Gastroesophageal sphincter (tissue), 4 donors: ENCODE measurements at places on chromosomes 4 and X. TPM values are rescaled to one million over a fixed set of nuclear protein-coding genes. Genes with fewer than 3 reads are reported as not detected.
A peak's percentile ranks its signal among the peaks of the same experiment; 100 is the strongest.

GRCh38 chr4:183920512-183920911 is 15.4 kb downstream of the STOX2 start:
- no peak for ATAC-seq

DNA sequence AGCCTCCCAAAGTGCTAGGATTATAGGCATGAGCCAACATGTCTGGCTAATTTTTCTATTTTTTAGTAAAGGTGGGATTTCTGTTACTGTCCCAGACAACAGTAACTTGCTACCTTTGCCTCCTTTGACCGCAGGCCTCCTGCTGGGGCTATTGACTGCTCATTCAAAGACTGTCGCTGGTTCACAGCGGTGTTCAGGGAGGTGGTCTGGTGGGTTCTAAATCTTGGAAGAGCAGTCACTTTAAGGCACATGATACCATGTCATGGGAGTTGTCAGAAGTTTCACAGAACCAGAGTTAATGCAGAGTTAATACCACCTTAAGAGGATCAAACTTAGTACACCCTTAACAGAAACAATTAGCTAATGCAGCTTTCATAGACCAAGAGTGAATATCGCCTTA is 3.8 kb downstream of the ASMT start:
- ATAC-seq = no peak

- ATAC-seq = no peak
These were observed 210.5 kb upstream of the RPS6KA3 start for GRCh38 chrX:20477219-20477618.

GRCh38 chr4:75056277-75056676 is 123.4 kb downstream of the PARM1 start:
- no peak for ATAC-seq

DNA sequence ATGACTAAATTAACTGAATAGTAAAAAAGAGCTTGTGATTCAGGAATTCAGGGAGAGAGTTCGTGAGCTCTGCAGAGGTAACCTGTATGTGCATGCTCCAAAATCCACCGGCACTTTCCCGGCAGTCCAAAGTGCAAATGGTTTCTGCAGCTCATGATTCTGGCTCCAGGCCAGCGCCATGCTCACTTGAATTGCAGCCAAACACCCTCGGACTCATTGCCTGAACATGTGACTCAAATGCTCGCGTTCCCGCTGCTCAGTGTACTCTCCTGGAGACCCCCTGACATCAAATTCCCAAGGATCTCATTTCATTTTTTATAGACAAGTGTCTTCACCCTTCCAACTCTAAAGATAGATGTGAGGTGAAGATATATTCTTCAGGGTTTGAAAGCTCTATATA is 44.1 kb upstream of the SH3RF1 start:
- ATAC-seq = peak; percentile 28

DNA sequence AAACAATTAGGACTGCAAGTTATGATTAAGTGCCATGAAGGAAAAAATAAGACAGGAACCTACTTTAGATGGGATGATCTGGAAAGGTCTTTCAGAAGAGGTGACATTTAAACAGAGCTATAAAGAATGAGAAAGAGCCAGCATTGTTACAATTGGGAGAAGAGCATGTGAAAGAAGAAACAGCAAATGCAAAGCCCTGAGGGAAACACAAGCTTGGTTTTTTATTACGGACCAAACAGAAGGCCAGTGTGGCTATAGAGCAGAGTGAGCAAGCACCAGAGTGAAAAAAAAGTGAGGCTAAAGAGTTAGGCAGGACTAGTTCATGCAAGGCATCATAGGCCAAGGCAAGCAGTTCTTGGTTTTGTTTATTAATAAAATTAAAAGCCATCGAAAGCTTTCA is 175.6 kb downstream of the RBMX2 start:
- no peak for ATAC-seq

DNA sequence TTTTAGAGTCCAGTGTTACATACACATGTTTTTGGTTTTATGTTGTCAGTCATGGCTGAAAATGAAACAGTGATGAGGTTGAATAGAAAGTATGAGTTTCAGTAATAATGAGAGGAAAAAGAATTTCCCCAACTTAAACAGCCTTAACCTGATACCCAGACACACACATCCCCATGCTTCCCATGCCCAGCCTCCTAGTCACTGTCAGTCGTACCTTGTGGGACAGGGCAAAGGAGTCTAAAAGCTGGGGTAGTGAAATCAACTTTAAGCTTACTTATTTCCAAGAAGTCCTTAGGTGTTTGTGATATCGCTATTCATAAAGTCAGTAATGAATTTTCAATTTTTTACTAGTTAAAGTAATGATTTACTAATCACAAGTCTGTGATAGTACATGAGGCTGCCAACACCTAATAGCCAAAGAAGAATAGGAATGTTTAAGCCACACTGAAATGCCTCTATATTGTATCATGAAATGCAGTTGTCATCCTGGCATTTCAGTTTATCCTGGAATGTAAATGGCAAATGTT is 24.3 kb upstream of the GPR34 start:
- no peak for ATAC-seq

GRCh38 chrX:12239356-12240082 is 101.2 kb downstream of the FRMPD4 start:
- ATAC-seq = no peak

- peak; percentile 88 for ATAC-seq
These were observed 208.8 kb downstream of the OR13H1 start for GRCh38 chrX:131752493-131753198.

- no peak for ATAC-seq
These were observed at the start of gene PDE6B for GRCh38 chr4:624705-625590. Gene PDE6B (plus strand): TSS chr4:625573. CDS start chr4:625627, 54 bp downstream.

- ATAC-seq = no peak
These were observed 78.8 kb downstream of the PDGFC start for GRCh38 chr4:156892805-156893204.

GRCh38 chrX:19794690-19795089 is 92.7 kb downstream of the SH3KBP1 start:
- no peak for ATAC-seq

Gene CTAG1A
- not detected for total RNA-seq

Gene MAGIX
- 4.6 TPM for total RNA-seq

Gene TAF1
- 32.1 TPM for total RNA-seq

Gene RNF150
- total RNA-seq = 36.5 TPM

Gene RAP2C
- 15.8 TPM for total RNA-seq

Gene MSANTD1
- not detected for total RNA-seq

Gene CXorf65
- not detected for total RNA-seq

Gene PITX2
- total RNA-seq = 30.7 TPM

Gene TKTL1
- not detected for total RNA-seq

Gene RTL3
- total RNA-seq = 10.0 TPM

Gene STS
- total RNA-seq = 5.9 TPM

Gene SCD5
- total RNA-seq = 19.8 TPM
